ENCODE measurements at places on chromosomes 4 and X.
A peak's percentile ranks its signal among the peaks of the same experiment; 100 is the strongest.

GRCh38 chr4:123120473-123120872 is 198.1 kb upstream of the NUDT6 start:
- no peak for DNase-seq

GRCh38 chrX:133563705-133564104 is 148.4 kb upstream of the GPC4 start:
- DNase-seq, result no peak

GRCh38 chr4:22237846-22238494 is 277.9 kb downstream of the ADGRA3 start:
- DNase-seq, result no peak

DNA sequence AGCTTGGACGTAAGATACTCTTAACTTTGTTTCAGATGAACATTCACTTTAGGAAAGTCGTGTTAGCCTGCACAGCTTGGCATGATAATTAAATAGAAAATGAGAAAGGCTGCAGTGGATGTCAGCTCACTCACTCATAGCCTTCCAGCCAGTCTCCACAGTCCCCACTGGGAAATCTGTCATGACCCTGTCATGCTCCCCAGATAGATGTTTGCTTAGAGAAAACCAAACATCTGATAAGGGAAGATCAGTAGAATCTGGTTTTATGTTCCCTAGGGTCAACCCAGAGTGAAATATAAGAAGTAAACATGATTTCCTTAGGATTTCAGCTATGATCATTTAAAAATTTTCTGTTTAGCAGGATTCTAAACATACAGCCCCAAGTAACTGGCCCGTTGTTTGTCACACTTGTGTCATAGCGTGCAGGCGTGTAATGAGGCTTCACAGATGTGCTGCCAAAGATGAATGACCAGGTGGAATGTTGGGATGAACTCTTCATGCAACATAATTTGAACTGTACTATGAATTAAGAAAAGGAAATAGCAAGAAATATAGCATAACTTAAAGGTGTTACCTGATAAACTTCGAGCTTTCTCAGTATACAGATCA is 180.1 kb downstream of the BANK1 start:
- no peak for DNase-seq

- no peak for DNase-seq
These were observed 359.1 kb downstream of the DACH2 start for GRCh38 chrX:86507331-86507730.

GRCh38 chr4:144355811-144356757 is 215.6 kb upstream of the GYPA start:
- DNase-seq, result no peak

DNA sequence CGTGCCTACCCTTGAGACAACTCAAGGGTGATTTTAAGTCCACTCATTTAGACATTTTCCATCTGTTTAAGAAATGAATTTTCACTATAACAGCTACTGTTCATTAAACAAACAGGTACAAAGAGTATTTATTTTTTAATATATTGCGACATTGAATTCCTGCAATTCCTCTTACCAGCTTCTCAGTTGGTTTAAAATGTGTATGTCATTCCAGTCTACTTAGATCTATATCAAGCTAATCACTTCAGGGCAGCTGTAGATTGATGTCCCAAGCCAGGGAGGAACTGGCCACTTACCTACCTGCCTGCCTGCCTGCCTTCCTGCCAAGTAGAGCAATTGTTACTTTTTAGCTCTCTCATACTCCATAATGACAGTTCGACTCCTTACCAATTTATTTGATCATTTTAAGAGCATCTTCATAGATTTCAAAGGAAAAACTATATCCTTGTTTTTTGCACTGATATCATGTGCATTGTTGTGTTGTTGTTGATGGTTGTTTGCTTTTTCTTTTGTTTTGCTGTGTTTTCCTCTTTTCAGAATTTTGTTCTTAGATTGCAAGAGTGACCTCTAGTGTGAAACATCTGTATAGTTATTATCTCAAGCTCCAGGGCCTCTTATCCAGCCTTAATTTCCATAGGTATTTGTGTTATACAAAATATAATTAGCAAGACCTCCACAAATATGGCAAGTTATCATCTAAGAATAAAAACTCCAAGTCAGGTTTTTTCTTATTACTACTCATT is 120.9 kb upstream of the NRK start:
- DNase-seq, result no peak

GRCh38 chr4:72779241-72779640 is 210.2 kb upstream of the ADAMTS3 start:
- DNase-seq, result no peak

DNA sequence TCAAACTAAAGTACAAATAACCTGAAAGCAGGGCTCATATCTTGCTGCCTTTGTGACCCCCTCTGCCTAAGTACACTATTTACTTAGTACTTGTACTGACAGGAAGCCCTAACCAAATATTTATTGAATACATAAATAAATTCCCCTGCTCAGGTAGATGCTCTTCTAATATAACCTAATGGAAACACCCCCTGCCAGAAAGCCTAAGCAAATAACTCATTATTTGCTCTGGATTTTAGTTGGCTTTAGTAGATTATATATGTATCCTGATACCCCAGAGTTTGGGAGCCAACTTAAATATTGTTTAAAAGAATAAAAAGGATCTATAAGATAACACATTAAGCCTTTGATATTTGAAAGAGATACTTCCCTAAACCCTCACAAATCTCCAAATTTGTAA is 318.2 kb downstream of the PPP1R2C start:
- DNase-seq, result no peak

DNA sequence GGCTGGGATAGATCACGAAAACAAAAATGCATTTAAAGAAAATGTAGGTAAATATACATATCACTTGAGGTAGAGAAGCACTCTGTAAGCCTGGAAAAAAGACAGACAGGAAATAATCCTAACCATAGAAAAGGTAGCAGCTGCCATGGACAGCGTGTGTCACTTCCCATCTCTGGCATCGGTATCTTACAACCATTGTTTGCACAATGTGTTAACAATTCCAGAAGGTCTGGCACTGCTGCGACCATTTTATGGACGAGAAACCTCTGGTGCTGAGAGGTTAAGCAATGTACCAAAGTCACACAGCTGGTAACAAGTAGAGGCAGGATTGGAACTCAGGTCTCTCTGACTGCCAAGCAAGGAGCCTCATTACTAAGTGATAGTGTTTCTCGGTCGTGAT is 1.7 kb upstream of the MTNR1A start:
- DNase-seq, result no peak

GRCh38 chrX:22247169-22247568 is 25.5 kb upstream of the CBLL2 start:
- no peak for DNase-seq

DNA sequence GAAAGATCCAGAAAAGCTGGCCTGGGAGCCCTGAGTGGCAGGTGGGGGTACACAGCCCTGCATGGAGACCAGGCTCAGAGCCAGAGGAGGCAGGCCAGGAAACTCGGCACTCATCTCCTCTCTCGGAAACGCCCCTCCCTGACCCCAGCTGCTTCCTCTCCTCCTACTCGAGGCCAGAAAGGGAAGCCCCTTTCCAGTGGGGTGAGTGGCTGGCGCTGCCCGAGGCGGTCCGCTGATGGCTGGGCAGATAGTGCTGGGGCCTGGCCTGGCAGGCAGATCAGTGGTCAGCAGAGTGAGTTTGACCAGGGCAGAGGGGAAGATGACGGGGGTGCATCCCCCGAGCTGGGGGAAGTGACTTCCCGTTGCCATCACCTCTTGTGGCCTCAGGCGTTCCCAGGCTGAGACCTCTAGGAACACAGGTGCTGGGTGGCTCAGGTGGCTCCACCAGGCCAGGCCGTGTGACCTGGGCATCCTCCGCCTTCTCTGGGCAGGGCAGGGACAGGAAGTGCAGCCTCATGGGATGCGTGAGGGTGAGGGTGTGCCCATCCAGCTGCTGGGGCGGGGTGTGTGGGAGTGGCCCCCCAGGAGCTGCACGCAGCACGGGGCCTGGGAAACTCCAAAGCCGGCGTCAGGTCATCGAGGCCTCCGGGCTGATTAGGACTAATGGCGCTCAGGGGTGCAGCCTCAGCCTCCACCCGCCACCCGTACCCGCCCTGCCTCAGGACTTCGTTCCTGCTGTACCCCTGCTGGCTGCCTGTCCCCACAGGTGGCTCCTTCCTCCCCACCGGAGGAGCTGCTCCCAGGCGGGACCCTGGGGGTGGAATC is 5.7 kb downstream of the SH3BP2 start:
- DNase-seq, result no peak

GRCh38 chr4:26407476-26407875 is 82.8 kb downstream of the CCKAR start:
- DNase-seq, result no peak

DNA sequence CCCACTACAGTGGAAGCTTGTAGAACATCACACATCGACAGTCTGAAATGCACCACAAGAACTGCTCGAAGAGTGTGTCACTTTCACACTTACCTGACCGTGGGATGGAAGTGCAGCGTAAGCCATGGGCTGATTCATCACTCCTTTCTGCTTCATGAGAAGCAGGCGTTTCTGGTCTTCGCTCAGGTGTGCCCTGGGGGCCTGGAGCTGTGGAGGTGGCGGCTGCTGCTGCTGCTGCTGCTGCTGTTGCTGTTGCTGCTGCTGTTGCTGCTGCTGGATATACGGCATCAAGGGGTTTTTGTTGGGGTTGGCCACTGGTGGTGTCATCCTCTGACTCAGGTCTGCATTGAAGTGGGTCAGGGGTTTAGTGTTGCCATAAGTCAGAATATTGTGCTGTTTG is 223.6 kb downstream of the MGST2 start:
- DNase-seq, result no peak

GRCh38 chr4:143247866-143248265 is 63.1 kb downstream of the USP38 start:
- DNase-seq, result no peak

GRCh38 chr4:52979020-52979419 is 116.9 kb downstream of the RASL11B start:
- peak; percentile 6 for DNase-seq

GRCh38 chrX:147981038-147981752 is at the start of gene FMR1NB:
TSS of gene FMR1NB (plus strand) at chrX:147981337. CDS start at chrX:147981403, 66 bp downstream.
- no peak for DNase-seq

DNA sequence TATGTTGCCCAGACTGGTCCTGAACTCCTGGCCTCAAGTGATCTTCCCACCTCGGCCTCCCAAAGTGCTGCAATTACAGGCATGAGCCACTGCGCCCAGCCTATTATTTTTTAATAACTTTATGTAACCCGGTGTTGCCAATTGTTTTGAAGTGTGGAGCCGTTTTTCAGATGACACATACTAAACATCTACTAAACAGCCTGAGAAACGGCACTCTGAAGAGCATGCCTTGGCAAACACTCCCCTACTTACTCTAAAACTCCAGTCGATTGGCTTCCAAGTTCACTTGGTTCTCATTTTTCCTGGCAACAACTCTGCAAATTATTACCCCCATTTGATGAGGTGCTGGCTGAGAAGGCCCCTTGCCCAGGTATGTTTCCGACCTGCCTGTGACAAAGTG is 131.1 kb downstream of the GPR143 start:
- DNase-seq, result no peak

GRCh38 chrX:3768881-3769280 is 55.4 kb upstream of the PRKX start:
- DNase-seq, result no peak

- no peak for DNase-seq
These were observed 6.3 kb downstream of the SLC25A4 start for GRCh38 chr4:185149392-185149791.

- no peak for DNase-seq
These were observed 233.9 kb upstream of the CXXC4 start for GRCh38 chr4:104728380-104729122.

GRCh38 chr4:81255524-81255923 is 40.5 kb upstream of the PRKG2 start:
- no peak for DNase-seq
